Activated T-cell treated with anti-CD3 and anti-CD28 coated beads for 4 hours (primary cell): ENCODE measurements at places on chromosomes 7 and 10.

DNA sequence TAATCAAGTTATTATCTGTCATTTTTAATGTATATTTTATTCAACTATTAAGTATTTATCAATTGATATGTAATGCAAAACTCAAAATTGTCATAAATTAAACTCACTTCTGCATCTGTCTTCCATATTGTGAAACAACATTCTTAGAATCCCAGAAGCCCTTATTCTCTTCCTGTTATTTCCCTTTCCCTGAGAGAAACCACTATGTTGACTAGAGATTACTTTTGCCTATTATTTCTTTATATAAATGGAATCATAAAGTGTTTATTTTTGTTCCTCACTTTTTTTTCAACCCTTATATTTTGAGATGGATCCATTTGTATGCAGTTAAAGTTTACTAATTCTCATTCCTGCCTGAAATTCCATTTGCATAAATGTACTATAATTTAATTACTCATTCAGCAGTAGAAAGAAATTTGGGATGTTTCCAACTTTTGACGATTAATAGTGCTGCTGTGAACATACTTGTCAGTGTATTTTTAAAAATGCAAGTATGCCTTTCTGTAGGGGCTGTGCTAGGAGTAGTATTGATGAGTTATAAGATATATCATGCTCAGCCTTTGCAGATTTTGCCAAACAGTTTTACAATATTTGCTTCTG is 211.2 kb downstream of the SEMA3D start:
- DNase-seq, result no peak

- DNase-seq, result no peak
These were observed 79.1 kb downstream of the NAMPT start for GRCh38 chr7:106205621-106206222.

GRCh38 chr7:70782796-70783195 is 349.1 kb upstream of the GALNT17 start:
- no peak for DNase-seq

GRCh38 chr10:71774916-71775702 is 1.8 kb upstream of the VSIR start:
- DNase-seq, result no peak

- DNase-seq, result no peak
These were observed 8.0 kb downstream of the SAR1A start for GRCh38 chr10:70162151-70162891.

- no peak for DNase-seq
These were observed 566 bp downstream of the ZNF789 start for GRCh38 chr7:99473315-99473596.

DNA sequence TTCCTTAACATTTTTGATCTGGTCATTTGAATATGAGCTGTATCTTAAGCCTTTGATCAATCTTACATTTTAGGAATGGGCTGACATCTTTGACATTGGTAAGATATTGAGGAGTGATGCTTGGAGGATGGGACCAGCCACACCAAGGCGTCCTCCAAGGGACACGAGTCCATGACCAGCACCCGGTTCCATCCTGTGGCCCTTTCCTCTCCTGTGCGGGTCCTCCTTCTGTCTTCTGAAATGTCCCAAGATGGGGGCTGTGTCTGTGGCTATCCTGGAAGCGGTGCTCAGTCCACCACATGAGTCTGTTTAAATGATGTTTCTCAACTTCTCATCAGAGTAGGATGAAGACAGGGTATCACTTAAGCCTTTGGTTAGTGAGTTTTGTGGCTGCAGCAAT is 67.3 kb upstream of the SHH start:
- DNase-seq, result no peak

DNA sequence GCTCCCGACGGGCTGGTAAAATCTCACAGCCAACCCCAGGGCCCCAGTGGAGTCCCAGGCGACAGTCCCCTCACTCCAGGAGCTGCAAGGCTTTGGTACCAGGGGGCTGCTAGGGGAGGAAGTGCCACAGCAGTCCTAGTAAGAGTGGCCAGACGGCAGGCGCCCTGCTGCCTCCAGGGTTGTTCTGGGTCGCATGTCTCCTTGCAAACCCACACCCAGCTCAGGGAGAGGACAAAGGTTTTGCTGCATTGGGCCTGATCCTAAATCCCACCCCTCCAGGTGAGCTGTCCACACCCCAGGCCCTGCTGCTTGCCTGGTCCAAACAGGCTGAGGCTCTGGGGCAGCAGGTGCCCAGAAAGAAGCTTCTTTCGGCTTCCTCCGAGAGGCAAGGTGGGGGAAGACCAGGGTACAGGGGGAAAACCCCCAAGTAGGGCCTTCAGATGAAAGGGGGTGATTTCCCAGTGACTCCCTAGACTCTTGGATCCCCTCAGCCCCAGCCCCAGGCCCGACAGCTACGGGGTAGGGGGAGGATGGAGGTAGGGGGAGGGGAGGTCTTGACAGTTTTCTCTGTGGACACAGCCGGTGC is 4.2 kb upstream of the KCP start:
- no peak for DNase-seq

GRCh38 chr10:71780719-71781118 is 7.4 kb upstream of the VSIR start:
- DNase-seq, result no peak

GRCh38 chr7:1549357-1550004 is 6.5 kb downstream of the TMEM184A start:
- DNase-seq, result no peak

- no peak for DNase-seq
These were observed 754.2 kb downstream of the GRID1 start for GRCh38 chr10:85612378-85612775.

- no peak for DNase-seq
These were observed 7.4 kb downstream of the PTPN12 start for GRCh38 chr7:77544518-77544917.

DNA sequence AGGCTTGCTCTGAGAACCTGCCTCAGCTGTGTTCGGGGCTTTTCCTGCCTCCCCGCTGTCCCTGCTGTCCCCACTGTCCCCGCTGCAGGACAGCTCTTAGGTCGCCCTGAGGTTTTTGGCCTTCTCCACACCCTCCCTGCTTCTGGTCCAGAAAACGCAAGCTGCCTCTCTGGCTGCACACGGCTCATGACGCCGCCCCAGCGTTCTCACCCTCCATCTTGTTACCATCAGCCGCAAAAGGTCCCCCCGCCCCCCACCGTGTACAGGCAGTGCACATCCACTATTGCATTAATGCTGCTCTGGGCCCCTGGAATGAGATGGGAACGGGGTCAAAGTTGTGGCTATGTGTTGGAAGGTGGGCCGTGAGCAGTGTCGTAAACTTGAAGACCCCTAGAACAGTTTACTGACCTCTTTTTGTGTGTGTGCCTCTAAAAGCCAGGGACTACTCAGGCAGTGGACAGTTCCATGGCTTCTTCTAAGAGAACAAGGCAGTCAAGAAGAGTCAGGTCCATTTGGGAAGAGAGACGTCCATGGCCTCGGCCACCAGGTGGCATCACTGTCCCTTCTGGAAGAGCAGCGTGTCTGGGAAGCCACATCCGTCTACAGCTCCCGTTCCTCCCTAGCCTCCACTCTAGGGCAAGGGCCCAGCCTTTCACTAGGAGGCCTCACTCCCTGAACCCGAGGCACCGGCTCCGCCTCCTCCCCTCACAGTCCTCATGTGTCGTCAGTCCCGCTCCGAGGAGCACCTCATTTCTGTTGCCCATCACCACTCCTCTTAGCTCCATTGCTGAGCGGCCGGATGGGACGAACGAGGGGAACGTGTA is 38.5 kb upstream of the MKRN1 start:
- peak; percentile 52 for DNase-seq

- DNase-seq, result no peak
These were observed 13.0 kb downstream of the MXI1 start for GRCh38 chr10:110220398-110220797.

- no peak for DNase-seq
These were observed 75.9 kb downstream of the GLI3 start for GRCh38 chr7:42161110-42161509.

- DNase-seq, result no peak
These were observed 24.0 kb upstream of the NPS start for GRCh38 chr10:127524908-127525665.

GRCh38 chr7:55023841-55024505 is 5.2 kb downstream of the EGFR start:
- no peak for DNase-seq

DNA sequence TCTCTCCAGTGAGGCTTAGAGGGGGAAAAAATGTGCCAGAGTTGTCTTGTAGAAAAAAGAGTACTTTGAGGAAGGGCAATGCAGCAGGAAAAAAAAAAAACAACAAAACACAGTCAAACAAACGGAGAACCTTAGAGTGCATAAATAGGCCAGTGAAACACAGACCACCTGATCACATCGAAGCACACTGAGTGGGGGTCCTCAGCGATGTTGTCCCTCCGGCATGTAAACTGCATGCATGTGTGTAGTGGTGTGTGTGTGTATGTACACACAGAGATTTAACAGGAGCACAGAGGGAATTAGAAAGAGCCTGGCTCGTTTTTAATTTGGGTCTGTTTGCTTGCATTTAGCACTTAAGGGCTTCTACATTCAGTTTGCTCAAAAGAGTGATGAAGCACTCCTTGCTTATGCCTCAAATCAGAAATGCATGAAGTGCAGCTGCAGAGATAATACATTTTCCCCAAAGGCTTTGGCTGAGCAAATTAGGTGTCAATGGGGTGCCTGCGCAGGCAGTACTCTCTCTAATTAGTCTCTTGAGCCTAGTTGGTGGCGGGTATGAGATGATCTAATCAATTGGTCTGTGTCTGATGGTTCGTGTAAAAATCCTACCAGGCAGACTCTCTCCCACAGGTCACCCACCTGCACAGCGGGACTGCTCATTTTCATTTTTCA is 62.7 kb upstream of the FZD1 start:
- DNase-seq, result no peak

- DNase-seq, result no peak
These were observed at the start of gene SLC26A4 for GRCh38 chr7:107660381-107661080. Gene SLC26A4 (plus strand): TSS chr7:107660828. CDS start chr7:107661642, 814 bp downstream.

DNA sequence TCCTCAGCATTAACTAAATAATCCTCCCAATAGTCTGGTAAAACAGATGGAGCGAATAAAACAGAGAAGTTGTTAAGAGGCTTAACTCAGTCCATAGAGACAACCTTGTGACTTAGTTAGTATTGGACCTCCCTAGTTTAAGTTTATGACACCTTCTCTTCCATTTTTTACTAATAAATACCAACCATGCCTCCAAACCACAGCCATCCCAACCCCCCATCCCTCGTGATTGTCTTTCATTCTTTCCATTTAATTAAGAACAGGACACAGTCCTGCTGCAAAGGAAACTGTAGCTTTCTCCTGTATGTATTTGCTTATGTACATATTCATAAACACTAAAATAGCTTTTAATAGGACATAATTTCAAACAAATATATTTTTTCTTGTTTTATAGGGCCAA is 238.2 kb downstream of the SEMA3D start:
- DNase-seq, result no peak

DNA sequence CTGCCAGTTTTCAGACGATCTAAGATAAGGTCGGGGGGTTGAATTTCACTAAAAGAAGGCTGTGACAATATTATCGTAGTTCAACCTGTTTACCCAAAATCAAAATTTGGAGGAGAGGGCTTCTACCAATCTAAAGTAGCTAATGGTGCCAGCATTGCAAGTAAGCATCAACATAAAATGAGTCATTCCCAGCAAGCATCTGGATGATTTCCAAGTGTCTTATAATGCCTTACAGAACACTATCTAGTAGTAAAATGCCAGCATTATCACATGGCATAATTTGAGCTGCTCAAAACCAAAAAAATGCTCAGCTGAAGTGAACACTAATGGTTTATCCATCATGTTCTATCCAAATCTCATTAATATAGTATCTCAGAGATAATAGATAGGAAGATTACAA is 1193.9 kb downstream of the DNAJB9 start:
- no peak for DNase-seq

DNA sequence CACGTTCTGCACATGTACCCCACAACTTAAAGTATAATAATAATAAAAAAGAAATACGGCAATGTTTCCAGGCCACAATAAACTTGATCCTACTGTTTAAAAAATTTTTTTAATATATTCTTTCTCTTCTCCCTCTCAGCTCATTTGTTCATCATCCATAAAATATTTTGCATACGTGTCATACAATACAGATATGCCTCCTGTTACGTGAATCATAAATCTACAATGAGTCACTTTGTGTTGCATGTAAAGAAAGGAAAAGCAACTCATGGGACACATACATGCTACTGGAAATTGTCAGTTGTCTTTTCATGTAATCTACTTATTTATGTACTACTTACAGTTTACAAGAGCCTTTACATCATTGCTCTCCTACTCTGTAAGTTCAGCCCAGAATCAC is 1.1 kb upstream of the TECTB start:
- DNase-seq, result no peak

GRCh38 chr7:150367677-150368095 is 936 bp upstream of the REPIN1 start:
- DNase-seq, result no peak

- no peak for DNase-seq
These were observed 22.9 kb upstream of the NANOS1 start for GRCh38 chr10:119006451-119007210.

GRCh38 chr7:66604198-66604597 is 24.5 kb upstream of the KCTD7 start:
- DNase-seq, result no peak

DNA sequence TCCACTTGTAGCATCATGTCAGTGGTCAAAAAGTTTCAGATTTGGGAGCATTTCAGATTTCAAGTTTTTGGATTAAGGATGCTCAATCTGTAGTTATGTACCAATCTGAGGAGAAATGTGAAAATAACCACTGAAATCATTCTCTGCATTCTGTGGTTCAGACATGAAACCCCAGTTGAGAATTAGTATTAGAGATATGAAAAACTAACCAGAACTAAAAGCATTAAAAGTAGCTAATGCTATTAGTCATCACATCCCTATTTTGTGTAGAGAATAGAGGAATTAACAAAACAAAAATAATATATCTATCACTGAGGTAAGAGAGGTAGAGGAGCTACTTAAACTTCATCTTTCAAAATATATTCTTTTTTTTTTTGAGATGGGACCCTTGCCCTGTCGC is 28.0 kb downstream of the MICU1 start:
- DNase-seq, result no peak

GRCh38 chr10:10903620-10904019 is 114.1 kb upstream of the CELF2 start:
- no peak for DNase-seq

- no peak for DNase-seq
These were observed 56.4 kb downstream of the VIPR2 start for GRCh38 chr7:159088016-159088865.
